ENCODE measurements at places on chromosomes 3 and 15. TPM values are rescaled to one million over a fixed set of nuclear protein-coding genes. Genes with fewer than 3 reads are reported as not detected.

DNA sequence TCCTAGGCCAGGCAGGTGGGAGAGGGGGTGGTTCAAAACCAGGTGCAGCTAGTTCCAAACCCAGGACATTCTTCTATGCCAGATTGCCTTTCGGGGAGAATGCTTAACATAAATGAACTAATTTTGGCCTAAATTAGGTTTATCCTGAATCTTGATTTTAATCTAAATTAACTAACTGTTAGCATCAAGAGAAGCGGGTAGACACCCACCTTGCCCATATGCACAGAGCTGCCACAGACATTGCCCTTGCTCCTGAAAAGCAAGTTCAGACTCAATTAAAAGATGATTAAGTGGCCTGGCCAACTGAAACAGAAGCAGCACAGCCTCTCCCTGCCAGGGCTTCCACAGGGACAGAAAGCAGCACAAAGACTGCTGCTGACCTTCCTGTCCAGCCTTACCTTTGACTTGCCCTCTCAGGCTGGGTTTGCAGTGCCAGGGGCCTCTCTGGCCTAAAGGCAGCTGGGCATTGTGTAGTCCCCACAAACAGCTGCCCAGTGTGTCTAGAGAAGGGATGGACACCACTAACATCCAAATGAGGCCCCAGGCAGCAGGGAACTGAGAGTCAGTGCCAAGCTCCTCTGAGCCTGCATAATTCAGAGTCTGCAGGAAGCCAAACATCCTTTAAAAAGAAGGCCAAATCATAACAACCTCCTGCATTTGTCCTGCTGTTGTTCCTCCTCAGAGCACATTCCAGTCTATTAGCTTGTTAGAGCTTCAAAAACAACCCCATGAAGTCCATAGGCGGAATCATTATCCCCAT lies 15.4 kb upstream of the OXTR start:
- no peak for DNase-seq

- DNase-seq: no peak
Measured at GRCh38 chr3:13208706-13209633, 135.7 kb upstream of the IQSEC1 start.

DNA sequence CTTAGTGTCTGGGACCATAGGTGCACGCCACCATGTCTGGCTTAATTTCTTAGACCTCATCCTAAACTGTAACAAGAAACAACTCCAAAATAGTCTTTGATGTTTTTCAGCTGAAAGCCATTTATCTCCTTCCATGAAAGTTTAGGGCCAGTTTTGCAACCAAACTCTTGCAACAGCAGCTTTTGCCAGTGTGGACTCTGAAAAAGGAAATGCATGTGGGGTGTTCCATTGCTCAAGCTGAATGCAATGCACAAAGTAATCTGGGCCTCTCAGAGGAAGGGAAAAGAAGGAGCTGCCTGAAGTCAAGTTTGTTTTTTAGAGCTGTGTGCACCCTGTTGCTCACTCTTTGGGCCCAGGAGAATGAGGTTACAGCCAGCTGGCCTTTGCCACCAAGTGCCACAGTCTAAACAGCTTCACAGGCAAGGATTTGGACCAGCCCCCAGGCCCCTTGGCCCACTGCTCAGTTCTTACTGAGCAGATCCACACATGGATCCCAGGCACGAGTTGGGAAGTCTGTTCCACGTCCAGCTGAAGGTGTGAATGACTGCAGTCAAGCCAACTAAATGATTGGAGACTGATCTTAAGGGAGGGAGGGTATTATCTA lies 212.3 kb upstream of the LRRFIP2 start:
- peak; percentile 11 for DNase-seq

- no peak for DNase-seq
Measured at GRCh38 chr3:134034005-134034785, 4.5 kb upstream of the SLCO2A1 start.

- DNase-seq: no peak
Measured at GRCh38 chr3:132283440-132283839, 33.8 kb upstream of the ACP3 start.

- DNase-seq: no peak
Measured at GRCh38 chr3:9183011-9183410, 66.4 kb downstream of the SRGAP3 start.

DNA sequence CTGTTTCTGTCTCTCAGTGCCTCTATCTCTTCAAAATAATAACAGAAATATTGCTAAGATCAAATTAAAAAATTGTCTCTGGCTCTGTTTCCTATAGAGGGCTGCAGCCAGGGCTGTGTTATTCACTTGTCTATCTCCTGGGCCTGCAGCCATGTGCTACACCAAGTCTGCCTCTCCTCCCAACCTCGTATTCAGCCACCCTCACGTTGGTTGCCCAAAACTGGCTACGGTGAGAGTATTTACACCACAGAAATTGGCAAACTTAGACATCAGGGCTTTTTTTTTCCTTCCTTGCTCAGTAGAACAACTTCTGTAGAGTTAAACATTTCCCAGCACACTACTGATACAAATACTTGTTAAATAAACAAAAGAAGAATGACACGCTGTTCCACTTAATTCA lies 320.9 kb upstream of the ICE2 start:
- peak; percentile 13 for DNase-seq

DNA sequence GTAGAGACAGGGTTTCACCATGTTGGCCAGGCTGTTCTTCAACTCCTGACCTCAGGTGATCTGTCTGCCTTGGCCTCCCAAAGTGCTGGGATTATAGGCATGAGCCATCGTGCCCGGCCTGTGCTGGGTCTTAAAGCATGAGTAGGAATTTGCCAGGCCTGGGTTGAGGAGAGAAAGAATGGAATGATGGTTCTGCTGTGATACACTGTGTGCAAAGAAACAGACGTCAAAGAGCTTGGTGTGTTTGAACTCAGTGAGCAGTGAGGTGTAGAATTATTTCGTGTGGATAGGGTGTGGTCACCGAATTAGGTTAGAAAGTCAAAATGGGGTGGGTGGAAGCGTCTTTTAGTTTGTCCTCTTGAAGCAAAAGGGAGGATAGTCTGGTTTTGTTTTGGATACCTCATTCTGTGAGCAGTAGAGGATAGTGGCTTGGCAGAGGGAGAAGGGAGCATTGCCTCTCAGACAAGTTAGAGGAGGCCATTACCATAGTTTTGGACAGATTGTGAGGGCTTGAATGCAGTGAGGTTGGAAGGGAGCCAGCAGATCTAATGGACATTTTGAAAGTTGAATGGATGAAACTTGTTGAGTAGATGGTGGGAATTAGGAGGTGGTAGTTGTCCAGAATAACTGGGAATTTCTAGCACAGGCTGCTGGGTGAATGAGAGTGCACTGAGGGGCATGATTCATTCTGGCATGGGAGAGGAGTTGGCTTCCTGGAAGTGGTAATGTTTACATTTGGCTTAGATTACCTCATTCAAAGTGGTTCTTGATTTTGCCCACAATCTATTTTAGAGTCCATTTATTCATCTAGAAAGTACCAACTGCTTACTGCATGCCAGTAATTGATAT lies 27.2 kb downstream of the AKAP13 start:
- DNase-seq: peak; percentile 89

Gene AADAC
- total RNA-seq: 138 TPM

Gene BNIP2
- 408 TPM for total RNA-seq

DNA sequence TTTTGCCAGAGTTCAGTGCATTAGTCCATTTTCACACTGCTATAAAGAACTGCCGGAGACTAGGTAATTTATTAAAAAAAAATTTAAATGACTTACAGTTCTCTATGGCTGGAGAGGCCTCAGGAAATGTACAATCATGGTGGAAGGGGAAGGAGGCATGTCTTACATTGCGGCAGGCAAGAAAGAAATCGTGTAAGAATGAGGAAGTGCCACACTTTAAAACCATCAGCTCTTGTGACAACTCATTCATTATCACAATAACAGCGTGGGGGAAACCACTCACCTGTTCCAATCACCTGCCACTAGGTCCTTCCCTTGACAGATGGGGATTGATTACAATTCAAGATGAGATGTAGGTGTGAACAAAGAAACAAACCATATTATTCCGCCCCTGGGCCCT lies 1361.4 kb downstream of the NSUN3 start:
- DNase-seq: no peak

- peak; percentile 68 for DNase-seq
Measured at GRCh38 chr15:52483707-52484106, 45.0 kb downstream of the MYO5A start.

Gene REC114
- total RNA-seq: not detected

Gene CADPS
- total RNA-seq: 0.57 TPM

GRCh38 chr3:16875876-16876550 lies 8.7 kb upstream of the PLCL2 start:
- no peak for DNase-seq

Gene ALDH1A2
- total RNA-seq: 0.08 TPM

Gene ST3GAL6
- 2.3 TPM for total RNA-seq

Gene CFAP44
- 11.0 TPM for total RNA-seq

DNA sequence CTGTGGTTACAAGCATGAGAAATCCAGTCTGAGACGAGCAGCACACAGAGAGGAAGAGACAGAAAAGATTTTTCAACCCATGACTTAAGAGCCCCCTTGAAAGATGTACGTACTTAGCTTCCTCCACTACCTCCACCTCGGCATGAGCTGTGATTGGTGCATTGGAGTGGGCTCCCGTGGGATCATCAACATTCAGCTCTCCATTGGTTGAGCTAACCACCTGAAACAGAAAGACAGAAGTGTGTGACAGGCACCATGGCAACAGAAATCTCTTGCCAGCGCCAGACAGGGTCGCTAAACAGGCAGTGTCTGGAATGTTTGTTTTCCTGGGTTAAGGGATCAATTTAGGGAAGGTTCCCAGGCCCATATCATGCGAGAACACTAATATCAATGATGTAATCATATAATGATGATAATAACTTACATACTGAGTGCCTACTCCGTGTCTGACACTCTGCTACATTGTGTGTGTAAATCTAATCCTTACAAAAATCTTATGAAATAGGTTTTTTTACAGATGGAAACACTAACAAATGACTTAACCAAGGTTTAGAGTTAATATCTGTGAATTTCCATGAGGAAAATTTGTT lies 17.5 kb upstream of the PPIB start:
- DNase-seq: no peak

Gene NUSAP1
- total RNA-seq: 21.3 TPM

DNA sequence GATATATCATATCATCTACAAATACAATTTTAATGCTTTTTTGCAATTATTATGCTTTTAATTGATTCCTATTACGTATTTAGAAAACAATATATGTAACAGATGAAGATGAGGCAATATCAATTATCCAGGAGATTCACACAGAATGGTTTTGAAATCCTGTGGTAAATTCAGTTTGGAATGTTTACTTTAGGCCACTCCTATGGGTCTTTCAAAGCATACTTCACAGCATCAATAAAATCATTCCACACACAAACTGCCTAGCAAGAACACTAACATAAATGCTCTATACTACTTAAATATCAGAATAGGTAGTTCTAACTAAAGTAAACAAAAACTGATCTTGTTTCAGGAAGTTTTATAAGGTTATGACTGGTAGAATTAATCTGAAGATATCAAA lies 90.5 kb downstream of the FAM227B start:
- peak; percentile 9 for DNase-seq

DNA sequence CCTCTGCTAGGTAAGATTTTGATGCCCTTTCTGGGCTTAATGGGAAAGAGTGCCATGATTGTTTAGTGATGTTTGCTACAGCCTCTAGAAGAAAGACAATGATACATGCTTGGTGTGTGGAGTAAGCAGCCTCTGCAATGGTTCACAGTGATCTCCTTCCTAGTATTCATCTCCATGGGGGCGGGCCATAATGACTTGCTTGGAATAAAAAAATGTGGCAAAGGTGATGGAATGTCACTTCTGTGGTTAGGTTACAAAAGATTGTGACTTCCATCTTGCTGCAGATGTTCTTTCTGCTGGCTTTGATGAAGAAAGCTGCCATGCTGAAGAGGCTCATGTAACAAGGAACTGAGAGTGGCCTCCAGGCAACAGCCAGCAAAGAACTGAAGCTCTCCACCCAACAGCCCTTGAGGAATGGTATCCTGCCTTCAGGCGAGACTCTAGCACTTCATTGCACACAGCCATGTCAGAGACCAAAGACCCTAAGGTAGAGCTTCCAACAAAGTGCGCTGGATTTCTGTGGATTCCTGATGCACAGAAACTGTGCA lies 139.1 kb upstream of the LRIG1 start:
- no peak for DNase-seq

DNA sequence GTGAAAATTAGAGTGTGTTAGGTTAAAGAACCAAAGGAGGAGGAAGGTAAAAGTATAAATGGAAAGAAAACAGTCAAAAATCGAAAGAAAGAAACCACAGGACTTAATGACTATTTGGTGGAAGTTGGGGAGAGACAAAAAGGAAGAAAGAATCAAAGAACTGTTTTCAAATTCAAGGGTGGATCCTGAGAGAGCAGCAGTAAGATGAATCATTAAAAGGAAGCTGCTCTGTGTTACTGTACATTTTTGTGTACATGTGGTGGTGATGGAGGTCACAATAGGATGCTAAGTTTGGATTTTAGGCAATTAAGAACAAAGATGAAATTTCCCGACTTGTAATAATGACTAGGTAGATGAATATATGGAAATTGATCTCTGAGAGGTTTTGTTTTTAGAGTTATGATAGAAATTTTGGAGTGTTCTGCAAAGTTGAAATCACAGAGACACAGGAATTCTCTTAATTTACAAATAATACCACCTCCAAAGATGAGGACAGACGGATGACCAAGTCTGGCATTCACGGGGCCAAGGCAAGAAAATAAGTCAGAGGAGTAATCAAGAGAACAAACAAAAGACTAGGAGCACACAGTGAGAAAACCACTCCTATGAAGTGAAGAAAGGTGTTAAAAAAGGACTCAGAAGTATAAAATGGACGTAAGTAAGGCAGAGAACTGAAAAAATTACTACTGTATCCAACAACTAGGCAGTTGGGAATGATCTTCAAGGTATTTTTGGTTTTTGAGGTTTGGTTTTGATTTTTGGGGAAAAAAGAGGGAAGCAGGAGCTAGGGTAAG lies 7.1 kb downstream of the DHX36 start:
- DNase-seq: peak; percentile 11

GRCh38 chr15:58065445-58066041 lies at the start of gene ALDH1A2:
Gene ALDH1A2 (minus strand): TSS chr15:58065711. CDS start chr15:58065650, 61 bp downstream.
- DNase-seq: no peak

DNA sequence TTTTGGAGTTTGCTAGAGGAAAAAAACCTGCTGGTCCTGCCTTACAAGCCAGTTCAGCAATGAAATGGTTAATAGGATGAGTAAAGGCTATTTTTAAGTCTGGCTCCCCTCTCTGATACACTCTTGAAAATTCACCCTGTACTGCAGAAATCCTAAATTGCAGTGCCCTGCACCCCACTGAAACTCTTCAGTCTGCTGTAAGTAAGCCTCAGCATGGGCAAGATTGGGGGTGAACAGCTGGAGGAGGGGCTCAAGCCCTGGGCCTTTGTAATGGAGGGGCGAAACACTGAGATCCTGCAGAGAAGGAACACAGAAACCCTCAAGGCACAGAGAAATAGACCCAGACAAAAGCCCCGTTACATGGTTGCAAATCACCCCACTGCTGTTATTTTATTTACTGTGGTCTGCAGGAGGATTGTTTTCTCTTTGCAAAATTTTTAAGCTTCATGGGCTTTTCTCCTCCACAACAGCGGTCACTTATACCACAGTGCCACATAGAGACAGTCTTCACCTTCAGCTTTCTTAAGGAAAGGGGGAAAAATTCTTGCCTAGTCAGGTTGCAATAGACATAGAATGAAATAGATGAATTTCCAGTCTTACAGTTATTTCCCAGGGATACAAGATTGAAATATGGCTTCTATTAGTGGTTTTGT lies 45.0 kb downstream of the SOX2 start:
- no peak for DNase-seq

- no peak for DNase-seq
Measured at GRCh38 chr3:9676785-9677184, 26.8 kb upstream of the CPNE9 start.
